A549 treated with CpdA at 1 μM for 4 hours (cell line): ENCODE measurements at places on chromosomes 5 and 9. TPM values are rescaled to one million over a fixed set of nuclear protein-coding genes. Genes with fewer than 3 reads are reported as not detected.

The PFN3 gene
- not detected in 5 replicates for total RNA-seq

The KCNV2 gene
- not detected in 5 replicates for total RNA-seq

The SURF6 gene
- total RNA-seq, result 24.0 to 32.5 TPM (median 27.3 TPM) in 5 replicates

The IER5L gene
- total RNA-seq, result 36.0 to 86.1 TPM (median 78.9 TPM) in 5 replicates
